RKO (cell line): ENCODE measurements at places on chromosomes 2 and 18.

- DNase-seq, result peak; percentile 83
These were observed 73.1 kb downstream of the ACKR3 start for GRCh38 chr2:236642584-236643291.

- DNase-seq, result no peak
These were observed 11.9 kb upstream of the NEURL3 start for GRCh38 chr2:96517079-96517478.

GRCh38 chr18:8844721-8845148 is 139.4 kb downstream of the MTCL1 start:
- no peak for DNase-seq

GRCh38 chr2:233429175-233429897 is 75.0 kb downstream of the DGKD start:
- no peak for DNase-seq

DNA sequence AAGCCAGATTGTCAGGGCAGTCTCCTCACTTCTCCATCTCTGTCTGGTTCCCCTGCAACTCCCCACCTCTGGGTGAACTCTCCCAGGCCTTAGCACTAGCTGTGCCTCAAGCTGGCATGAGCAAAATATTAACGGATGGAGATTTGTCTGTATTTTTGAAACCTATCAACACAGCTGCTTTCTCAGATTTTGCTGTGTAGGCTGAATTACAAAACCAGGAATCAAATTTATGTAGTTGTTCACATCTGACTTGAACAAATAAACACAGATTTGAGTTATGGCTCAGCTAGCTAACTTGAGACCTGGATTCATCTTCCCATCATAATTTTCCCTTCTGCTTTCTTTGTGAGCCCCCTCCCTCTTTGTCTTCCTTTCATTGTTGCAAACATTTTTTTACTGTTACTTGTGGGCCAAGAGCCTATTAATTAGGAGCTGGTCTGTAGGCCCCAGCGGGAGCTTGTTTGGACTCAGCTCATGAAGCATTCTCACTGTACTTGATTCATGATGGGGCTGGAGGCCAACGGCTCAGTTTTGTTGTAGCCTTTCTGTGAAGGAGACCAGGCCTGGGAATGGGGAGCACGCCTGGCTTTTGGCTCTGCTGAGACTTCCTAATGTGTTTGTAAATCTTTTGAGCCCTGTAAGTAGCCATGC is 164.1 kb upstream of the GATA6 start:
- DNase-seq, result no peak

- DNase-seq, result no peak
These were observed 228.0 kb upstream of the MEX3C start for GRCh38 chr18:51425475-51425874.
